ENCODE measurements at places on chromosomes 4 and X.

DNA sequence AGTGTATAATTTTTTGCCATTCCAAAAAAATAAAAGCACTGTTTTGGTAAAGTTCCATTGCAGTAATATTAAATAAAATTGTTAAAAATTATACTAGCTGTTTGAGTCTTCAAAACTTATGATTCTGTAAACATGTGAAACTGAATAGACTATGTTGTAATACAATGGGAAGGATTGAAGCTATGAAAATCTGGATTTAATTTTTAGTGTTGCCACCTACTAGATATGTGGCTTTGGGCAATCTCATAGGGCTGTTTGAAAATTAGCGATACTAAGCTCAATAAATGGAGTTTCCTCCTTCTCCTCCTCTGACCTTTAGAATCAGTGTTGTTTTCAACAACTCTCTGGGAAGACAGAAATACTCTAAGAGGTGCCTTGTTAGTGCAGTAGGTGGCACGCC, 4.5 kb downstream of the PGRMC2 start:
- no peak for DNase-seq

- DNase-seq, result no peak
Measured at GRCh38 chrX:2692221-2693112, 1.4 kb downstream of the CD99 start.

GRCh38 chr4:144449611-144450010, 196.3 kb upstream of the HHIP start:
- DNase-seq, result no peak

GRCh38 chr4:90001023-90001422, 106.4 kb downstream of the MMRN1 start:
- DNase-seq, result peak; percentile 54

GRCh38 chr4:142347241-142347640, 498.9 kb downstream of the INPP4B start:
- no peak for DNase-seq

- DNase-seq, result no peak
Measured at GRCh38 chr4:85475631-85476233, 782 bp downstream of the ARHGAP24 start.
